Gastrocnemius medialis (tissue), 4 donors: ENCODE measurements at places on chromosomes 5 and 9. TPM values are rescaled to one million over a fixed set of nuclear protein-coding genes. Genes with fewer than 3 reads are reported as not detected.

DNA sequence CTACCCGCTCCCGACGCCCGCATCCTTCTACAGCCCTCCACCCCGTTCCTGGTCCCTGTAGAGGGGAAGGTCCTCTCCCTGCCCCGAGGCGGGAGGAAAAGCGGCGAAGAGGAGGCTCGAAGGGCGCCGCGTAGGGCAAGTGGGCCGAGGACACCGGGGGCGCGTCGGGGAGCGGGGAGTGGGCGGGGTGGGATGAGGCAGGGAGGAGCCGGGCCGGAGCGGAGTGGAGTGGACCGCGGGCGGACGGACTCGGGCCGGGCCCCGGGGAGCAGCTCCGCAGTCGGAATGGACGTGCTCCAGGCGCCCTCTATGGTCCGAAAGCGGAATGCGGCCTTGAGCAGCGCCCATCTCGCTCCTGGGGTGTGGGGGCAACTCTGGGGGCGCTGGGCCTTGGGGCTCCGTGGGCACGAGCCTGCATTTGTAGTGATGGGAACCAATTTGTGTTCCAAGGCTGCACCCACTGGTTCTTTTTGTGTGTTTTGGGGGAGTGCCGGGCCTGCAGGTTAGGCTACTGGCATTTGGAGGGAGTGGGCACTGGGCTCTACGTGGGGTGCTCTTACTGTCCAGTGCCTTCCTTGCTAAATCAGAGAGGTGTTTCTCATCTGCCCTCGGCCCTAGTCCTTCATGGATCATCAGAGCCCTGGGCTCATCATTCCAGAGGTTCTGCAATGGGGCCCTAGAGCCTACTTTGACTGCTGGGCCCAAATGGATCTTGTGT, 7.3 kb downstream of the IRX1 start:
- H3K4me1 ChIP-seq, result peaks cover 6% of the 10 kb centered on the region
- H3K27ac ChIP-seq, result no peak overlapping the region
- DNase-seq, result no peak
- H3K36me3 ChIP-seq, result no peaks in the 10 kb centered on the region
- H3K27me3 ChIP-seq, result peaks cover 70% of the 10 kb centered on the region
- no peak overlapping the region for H3K4me3 ChIP-seq

DNA sequence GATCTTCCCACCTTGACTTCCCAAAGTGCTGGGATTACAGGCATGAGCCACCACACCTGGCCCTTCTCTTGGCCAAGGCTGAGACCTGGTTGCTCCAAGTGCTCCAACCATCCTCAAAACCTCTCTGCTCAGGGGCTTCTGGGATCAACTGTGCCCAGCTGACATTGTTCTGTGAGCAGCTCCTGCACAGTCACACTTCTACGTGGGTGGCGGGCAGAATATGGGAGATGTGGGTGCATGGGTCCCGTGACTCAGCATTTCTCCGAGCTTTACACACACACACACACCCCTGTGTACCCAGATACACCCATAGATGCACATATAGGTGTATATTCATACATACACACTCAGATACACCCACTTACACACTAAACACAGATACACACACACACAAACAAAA, 10.5 kb upstream of the MYORG start:
- no peak for DNase-seq
- no peak overlapping the region for H3K27ac ChIP-seq
- H3K36me3 ChIP-seq, result no peaks in the 10 kb centered on the region
- H3K4me1 ChIP-seq, result no peaks in the 10 kb centered on the region
- H3K4me3 ChIP-seq, result no peak overlapping the region

DNA sequence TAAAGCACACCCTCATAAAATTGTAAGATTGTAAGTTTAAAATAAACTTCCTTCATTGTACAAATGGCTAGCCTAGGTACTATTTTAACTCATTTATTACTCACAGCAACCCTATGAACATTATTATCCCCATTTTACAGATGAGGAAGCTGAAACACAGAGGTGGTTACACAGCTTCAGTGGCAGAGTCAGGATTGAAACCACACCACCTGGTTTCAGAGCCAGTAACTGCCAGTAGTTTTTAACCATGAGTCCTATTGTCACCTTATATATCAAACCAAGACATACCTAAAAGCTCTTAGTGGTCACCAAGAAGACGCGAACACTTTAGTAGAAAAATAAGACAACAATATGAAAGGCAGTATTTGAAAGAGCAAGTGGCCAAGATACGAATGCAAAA, 16.1 kb downstream of the SH3GL2 start:
- no peaks in the 10 kb centered on the region for H3K36me3 ChIP-seq
- H3K4me1 ChIP-seq, result no peaks in the 10 kb centered on the region
- no peaks in the 10 kb centered on the region for H3K27me3 ChIP-seq
- no peak overlapping the region for H3K4me3 ChIP-seq
- no peak overlapping the region for H3K27ac ChIP-seq
- DNase-seq, result no peak

GRCh38 chr9:84404095-84404686, 63.6 kb upstream of the SLC28A3 start:
- H3K36me3 ChIP-seq, result no peaks in the 10 kb centered on the region
- no peak overlapping the region for H3K27ac ChIP-seq
- H3K4me3 ChIP-seq, result no peak overlapping the region
- DNase-seq, result no peak
- H3K4me1 ChIP-seq, result no peaks in the 10 kb centered on the region
- no peaks in the 10 kb centered on the region for H3K27me3 ChIP-seq

- H3K4me1 ChIP-seq, result peaks cover 16% of the 10 kb centered on the region
- no peaks in the 10 kb centered on the region for H3K36me3 ChIP-seq
- no peaks in the 10 kb centered on the region for H3K27me3 ChIP-seq
- H3K27ac ChIP-seq, result no peak overlapping the region
Observed at GRCh38 chr9:70229579-70229978, 29.2 kb upstream of the SMC5 start.

DNA sequence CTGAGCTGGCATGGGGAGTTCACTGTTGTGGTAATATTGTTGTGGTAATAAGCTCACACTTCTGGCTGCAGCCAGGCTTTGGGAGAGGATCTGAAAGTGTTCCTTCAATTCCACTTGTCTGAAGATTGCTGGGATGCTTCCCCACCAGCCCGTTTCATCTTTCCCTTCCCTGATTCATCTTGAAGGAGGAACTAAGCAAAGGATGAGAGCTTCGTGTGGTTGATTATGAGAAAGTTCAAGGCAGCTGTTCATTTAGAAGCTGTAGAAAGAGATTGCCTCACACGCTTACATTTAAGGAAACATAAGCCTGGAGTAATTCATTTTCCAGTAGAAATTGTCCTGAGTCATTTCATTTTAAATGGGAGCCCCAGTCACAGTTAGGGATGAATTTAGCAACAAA, 122.4 kb upstream of the GAS1 start:
- no peak overlapping the region for H3K4me3 ChIP-seq
- no peak for DNase-seq
- H3K27me3 ChIP-seq, result no peaks in the 10 kb centered on the region

- H3K27ac ChIP-seq, result no peak overlapping the region
- no peaks in the 10 kb centered on the region for H3K36me3 ChIP-seq
- H3K4me1 ChIP-seq, result no peaks in the 10 kb centered on the region
Observed at GRCh38 chr9:99411479-99412115, 189.5 kb downstream of the SEC61B start.

DNA sequence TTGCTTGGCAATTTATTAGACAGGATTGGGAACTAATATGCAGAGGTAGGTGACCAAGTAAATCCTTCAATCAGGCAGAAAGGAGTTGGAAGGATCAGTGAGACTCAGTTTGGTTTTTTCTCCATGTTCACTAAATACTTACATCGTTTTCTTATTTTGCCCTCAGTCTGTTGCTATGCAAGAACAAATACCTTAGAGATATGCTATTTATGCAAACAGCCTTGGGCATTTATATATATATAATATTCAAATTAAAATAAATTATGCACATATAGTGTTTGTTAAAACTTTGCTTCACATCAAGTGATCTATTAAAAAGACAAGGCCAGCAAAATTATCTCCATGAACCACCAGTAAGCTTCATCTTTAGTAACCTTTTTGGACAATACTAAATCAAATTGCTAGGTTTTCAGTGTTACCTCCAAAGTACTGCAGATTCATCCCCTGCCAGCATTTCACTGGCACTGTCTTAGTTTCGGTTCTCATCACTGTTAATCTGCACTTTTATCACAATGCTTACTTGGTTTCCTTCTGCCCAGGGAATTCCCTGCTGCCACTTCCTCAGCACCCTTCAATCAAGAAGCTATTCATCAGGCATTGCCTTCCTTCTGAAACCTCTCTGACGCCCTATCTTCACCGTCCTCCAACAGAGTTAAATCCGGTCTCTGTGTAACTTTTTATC, 26.0 kb upstream of the LIFR start:
- H3K4me1 ChIP-seq, result no peaks in the 10 kb centered on the region
- H3K4me3 ChIP-seq, result no peak overlapping the region
- DNase-seq, result no peak
- H3K27ac ChIP-seq, result no peak overlapping the region

DNA sequence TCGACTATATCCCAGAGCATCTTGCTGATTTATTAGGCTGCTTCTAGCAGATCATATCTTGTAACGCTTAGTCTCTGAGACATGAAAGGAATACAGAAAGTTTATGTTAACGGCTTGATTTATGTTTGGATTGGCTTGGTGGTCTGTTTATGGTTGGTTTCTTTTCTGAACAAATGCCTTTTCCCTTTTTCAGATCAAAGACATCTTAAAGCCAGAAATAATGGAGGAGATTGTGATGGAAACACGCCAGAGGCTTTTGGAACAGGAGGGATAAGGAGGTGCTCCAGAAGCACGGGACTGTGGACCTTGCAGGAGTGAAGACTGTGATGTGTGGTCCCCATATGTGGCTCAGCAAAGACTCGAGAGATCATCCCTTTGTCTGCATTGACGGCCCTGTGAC, 9.9 kb downstream of the EXOSC2 start:
- no peak for DNase-seq
- no peak overlapping the region for H3K4me3 ChIP-seq
- H3K36me3 ChIP-seq, result no peaks in the 10 kb centered on the region
- no peak overlapping the region for H3K27ac ChIP-seq
- no peaks in the 10 kb centered on the region for H3K27me3 ChIP-seq
- no peaks in the 10 kb centered on the region for H3K4me1 ChIP-seq

MEIKIN gene
- total RNA-seq, result not detected

FOXD4L3 gene
- total RNA-seq, result not detected

CCDC187 gene
- not detected for total RNA-seq

ARID3C gene
- total RNA-seq, result not detected

PCDHB7 gene
- total RNA-seq, result 0.07 TPM

TRIM14 gene
- 1.1 TPM for total RNA-seq
